Left ventricle myocardium inferior (tissue), 1 donor: ENCODE measurements at places on chromosomes 5 and 9. TPM values are rescaled to one million over a fixed set of nuclear protein-coding genes. Genes with fewer than 3 reads are reported as not detected.

The SLC36A2 gene
- total RNA-seq: 0.16 TPM

DNA sequence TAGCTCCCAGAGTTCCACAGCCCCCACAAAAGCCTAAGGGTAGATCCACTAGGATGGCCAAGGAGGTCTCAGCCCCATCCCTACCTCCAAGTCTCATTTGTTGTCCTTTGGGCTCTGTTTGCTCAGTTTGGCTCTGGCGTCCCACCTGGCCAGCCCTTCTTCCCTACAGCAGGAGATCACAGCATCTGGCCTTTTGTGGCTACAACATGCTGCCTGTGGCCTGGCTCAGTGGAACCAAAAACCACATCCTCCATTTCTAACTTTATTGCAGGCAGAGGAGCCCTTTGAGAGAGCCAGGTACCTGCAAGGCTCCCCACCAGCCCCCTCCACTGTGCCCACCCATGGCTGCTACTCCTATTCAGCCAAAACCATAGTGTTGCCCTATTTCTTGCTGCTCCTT lies 11.4 kb downstream of the JADE2 start:
- DNase-seq: no peak

DNA sequence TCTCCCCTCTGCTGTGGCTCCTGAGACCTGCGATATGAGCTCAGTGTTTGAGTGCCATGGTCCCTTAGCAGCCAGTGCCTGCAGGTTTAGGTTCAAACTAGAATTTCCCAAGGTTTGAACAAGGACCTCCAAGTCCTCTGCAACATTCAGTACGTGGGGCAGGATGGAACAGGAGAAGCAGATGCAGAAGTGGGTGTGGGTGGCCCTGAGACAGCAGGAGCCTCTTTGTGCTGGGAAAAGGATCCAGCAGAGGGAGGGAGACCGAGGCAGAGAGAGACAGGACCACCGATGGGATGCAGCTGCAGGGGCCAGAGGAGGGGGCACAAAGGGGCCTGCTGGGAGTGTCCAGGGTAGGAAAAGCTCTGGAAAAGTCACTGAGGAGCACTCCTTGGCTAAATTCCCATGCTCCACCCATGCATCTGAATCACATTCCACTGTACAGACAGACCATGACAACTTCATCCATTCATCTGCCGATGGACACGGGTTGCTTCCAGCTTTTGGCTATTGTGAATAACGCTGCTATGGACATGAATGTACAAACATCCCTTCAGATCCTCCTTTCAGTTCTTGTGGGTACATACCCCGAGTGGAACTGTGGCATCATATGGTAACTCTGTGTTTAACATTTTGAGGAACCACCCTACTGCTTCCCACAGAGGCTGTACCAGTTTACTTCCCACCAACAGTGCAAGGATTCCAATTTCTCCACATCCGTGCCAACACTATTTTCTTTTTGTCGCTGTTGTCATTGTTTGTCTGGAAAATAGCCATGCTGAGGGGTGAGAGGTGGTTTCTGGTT lies 26.7 kb upstream of the SUSD3 start:
- DNase-seq: no peak

DNA sequence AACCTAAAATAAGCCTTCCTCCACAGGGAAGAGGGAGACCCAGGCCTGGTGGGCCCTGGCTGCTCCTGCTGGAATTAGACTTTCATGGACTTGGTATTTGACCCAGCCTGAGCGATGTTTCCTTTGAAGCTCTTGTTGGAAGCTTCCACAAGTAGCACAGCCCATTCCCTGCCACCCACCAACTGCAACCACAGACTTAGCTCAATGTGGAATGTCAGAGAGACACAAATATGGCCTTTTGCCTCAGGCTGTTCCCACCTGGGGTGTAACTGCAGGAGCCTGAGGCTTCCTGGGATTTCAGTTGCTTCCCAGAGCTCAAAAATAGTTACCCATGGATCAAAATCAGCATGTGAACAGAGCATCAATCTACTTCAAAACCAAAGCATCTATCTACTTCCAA lies 70.3 kb upstream of the LHFPL2 start:
- no peak for DNase-seq

DNA sequence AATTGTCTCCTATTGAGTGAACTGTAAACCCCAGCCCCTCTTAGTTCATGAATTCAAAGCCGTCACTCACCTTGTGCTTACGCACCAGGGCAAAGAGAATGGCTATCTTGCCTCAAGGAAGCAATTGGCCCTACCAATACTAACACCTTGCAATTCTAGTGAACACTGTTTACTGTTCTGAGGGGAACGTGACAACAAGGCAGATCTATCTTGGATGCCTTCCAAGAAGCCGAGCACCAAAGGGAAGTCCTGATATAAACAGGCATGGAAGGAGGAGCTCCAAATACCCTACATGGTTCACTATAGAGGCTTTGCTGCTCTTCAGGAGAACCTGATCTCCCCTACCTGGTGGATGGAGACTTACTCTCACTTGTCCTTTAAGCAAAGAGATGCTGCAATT lies 1.7 kb upstream of the PLPPR1 start:
- no peak for DNase-seq

DNA sequence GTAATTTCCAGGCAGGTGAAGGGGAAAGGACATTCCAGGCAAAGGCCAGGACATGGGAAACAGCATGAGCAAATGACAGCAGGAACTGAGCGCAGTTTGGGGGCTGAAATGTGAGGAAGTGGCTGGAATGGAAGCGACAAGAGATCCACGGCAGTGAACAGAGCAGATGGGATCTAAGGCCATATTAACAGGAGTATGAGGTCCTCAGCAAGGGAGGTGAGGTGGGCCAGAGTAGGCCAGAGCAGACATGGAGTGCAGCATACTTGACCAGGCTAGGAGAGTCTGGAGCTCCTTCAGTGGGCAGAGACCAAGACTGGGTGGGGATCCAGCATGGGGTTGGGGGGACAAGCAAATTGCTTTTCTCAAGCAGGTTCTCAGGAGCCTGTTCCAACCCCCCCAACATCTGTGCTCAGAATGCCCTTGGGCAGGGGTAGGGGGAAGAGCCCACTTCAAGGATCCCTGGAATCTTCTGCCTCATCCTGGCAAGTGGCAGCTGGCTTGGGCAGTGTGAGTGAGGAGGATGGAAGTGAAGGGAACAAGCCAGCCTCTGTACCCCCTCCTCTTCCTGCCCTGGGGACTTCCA lies 34.5 kb downstream of the DAB2IP start:
- DNase-seq: no peak

The AFF4 gene
- total RNA-seq: 32.1 TPM
